ENCODE measurements at places on chromosomes 5 and 9.

DNA sequence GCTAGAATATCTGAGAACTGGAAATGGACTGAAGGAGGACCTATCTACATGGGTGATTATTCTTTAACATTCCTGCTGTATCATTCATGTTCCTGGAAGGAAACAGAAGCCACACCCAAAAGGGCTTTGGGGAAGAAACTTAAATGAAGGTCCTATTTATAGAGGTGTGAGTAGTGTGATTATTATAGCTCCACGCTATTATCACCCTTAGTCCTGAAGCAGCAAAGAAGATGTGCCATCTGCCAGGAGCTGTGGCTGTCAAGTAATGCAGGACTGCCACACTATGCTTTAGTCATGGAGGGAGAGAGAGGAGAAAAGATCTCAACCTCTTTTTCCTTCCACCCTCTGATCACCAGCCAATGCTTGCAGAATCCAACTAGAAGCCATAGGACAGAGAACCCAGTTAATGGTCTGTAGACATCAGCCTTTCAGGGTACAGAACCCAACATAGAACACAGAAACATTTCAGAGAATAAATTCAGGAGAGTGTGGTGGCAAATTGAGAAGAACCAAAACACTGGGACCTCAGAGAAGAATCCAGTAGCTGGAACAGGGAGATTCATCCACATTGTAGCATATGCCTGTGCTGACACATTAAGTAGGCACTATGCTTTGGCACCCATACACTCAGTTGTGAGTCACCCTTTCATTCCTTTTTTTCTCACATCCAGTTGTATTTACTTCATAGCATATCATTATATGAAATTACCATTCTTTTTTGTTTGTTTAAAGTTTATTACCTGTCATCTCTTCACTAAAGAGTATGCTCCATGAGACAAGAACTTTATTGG is 21.0 kb upstream of the RNF180 start:
- no peak for DNase-seq

- DNase-seq, result no peak
Measured at GRCh38 chr9:91197232-91198181, 164.2 kb downstream of the AUH start.

DNA sequence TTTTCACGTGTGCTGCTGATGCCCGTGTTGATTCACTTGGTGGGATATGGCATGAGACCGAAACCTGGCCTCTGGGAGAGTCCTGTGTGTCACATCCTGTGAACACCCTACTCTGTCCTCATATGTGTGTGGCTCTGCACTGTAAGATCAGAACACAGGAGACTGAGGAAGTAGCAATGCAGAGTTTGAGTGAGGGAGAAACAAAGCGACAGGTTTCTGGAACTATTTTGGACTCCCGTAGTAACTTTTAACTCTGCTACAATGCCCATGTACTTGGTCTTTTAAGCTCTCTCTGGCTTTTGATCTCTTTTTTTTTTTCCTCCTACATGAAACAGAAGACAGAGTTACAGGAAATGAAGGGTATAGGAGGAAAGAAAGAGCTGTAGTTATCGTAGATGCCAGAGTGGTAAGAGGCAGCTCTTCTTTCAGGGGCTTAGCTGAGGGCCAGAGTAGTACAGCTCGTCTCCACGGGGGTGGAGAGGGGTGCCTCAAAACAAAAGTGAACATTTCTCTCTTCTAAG is 26.6 kb downstream of the GRAMD2B start:
- peak; percentile 19 for DNase-seq

GRCh38 chr5:171952021-171952420 is 54.4 kb downstream of the FBXW11 start:
- DNase-seq, result no peak

DNA sequence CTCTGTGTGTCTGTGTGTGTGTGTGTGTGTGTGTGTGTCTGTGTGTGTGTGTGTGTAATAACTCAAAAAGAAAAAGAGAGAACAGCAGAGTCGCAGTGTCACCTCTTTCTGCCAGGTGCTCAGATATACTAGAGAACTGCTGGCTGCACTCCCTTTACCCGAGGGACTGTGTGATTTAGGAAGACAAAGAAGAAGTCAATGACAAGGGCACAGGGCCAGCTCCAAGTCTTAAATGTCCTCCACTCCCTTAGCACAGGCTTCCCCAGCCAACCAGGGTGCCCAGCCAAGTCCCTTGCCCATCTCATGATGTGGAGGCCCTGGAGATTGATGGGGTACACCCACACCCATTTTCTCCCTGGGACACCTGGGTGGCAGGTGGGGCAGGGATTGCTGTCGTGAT is 8.7 kb downstream of the CCNJL start:
- no peak for DNase-seq

DNA sequence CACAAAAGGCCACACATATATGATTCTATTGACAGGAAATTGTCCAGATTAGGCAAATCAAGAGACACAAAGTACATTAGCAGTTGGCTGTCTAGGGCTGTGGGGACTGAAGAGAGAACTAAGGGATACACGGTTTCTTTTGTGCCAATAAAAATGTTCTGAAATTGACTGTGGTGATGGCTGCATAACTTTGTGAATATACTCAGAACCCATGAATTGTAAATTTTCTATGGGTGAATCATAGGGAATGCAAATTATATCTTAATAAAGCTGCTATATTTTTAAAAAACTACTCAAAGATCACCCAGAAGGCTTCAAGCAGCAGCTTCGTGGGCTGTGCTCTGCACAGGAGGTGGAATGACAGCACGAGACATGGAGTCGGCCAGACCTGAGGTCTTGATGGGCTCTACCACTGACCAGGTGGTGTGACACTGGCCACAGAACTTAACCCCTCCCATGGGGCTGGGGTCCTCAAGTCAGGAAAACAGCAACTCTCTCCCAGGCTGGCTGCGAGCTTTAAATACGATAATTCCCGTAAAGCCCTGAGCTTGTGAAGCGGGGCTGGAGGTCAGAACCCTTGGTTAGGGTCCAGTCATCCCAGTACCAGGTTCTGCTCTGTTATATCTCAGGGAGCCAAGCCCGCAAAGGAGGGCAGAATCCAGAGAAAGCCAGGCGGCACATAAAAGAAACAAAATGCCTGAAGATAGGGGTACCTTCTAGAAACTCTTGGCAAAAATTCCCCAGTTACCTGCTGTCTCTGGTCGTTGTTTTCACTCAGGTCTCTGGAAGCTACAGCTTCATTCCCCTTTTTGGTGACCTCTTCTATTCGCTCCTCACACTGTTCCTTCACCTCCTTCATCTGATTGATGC is 59.1 kb downstream of the GOLM1 start:
- DNase-seq, result no peak

- no peak for DNase-seq
Measured at GRCh38 chr5:170560938-170561337, 57.1 kb downstream of the KCNIP1 start.

GRCh38 chr5:133899506-133899905 is 68.9 kb downstream of the C5orf15 start:
- no peak for DNase-seq

- no peak for DNase-seq
Measured at GRCh38 chr5:120055858-120056257, 408.2 kb upstream of the PRR16 start.

DNA sequence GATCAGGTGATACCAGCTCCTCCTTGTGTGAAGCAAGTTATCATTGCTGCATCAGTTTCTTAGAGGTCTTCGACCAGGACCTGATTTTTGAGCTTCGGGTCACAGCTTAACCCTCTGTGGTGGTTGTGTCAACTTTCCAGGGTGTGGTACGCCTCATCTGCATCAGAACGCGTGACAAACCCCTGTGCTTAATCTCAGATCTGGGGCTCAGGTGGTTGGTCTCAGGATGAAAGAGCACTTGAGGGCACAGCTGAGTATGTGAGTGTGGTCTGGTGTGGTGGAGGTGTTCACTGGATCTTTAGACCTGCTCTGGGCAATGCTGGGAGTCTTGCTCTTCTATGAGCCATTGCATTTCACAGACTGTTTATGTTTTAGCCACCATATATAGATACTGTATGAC is 64.1 kb downstream of the OSTF1 start:
- peak; percentile 38 for DNase-seq

DNA sequence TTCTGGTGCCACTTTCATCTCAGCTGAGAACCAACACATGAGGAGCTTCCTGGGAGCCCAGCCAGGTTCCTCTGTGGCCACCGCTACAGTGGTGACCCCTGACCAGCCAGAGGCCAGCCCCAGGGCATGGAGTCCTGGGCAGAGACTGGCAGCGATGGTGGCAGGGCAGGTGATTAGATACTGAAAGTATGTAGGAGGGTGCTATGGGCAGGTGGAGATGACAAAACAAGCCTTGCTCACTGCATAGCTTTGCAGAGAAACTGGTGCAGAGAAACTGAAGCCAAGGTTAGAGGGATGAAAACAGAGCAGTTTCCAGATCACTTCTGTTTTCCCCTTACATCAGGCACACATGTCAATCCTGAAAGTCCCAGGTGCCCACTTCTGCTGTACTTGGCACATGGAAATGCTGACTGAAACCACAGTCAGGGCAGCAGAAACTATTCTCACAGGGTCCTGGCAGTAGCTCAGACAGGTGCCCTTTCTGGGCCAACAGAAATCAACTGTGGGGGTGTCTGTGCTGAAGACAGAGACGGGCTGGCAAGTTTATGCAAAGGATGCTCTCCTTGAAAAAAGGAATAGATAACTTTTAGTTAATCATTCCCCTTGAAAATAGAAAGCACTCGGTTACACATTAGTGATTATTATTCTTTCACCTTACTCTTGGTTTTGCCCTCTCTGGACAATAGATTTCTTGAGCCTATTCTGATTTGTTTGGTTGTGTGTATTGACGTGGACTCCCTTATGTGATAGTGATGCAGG is 90.3 kb downstream of the ANKRD55 start:
- no peak for DNase-seq

DNA sequence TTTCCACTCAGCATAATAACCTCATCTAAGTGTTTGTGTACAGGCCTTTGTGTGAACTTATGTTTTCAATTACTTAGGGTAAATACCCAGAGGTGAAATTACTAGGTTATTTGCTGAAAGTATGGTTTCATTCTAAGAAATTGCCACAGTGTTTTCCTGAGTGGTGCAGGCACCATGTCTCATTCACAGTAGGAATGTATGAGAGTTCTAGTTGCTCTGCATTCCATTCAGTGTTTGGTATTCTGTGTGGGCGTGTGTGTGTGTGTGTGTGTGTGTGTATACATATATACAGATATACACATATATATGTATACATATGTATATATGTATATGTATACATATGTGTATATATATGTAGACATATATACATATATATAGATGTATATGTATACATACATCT is 8.8 kb upstream of the SVEP1 start:
- no peak for DNase-seq

GRCh38 chr9:4967523-4967922 is 17.5 kb upstream of the JAK2 start:
- no peak for DNase-seq

GRCh38 chr5:141491323-141492167 is 2.7 kb downstream of the PCDHGC5 start:
- DNase-seq, result no peak

DNA sequence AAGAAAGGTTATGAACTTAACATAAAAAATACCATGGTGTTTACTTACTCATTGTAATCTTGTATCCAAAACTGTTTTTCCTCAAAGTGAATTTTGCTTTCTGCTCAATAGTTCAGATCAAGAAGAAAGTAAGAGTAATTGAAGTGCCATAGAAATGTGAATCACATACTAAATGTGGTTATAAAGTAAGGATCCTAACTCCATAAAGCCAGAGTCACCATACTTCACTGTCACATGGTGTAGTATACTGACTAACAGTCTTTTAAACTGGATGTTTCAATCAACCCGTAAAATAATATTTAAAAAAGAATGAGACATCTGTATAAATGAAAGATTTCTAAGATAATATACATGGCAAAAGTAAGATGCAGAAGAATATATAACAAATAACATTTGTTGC is 72.1 kb downstream of the NIPBL start:
- DNase-seq, result no peak

- DNase-seq, result no peak
Measured at GRCh38 chr5:148989567-148989966, 73.3 kb downstream of the SH3TC2 start.

GRCh38 chr9:137299203-137299565 is 2.9 kb downstream of the NRARP start:
- no peak for DNase-seq

- DNase-seq, result no peak
Measured at GRCh38 chr5:88886252-88886651, 3.3 kb upstream of the MEF2C start.

Measured in activated CD8-positive, alpha-beta memory T cell treated with anti-CD3 and anti-CD28 coated beads for 48 hours (primary cell).